ENCODE measurements at places on chromosomes 12 and 14. TPM values are rescaled to one million over a fixed set of nuclear protein-coding genes. Genes with fewer than 3 reads are reported as not detected.

CD163L1 gene
- total RNA-seq = not detected

SLC6A12 gene
- not detected for total RNA-seq

KLRC4 gene
- not detected for total RNA-seq

OLR1 gene
- not detected for total RNA-seq

DLGAP5 gene
- 117 TPM for total RNA-seq

CDKN1B gene
- total RNA-seq = 105 TPM

SLC41A2 gene
- 2.4 TPM for total RNA-seq

ZFP36L1 gene
- 82.2 TPM for total RNA-seq

PRKD1 gene
- total RNA-seq = not detected

FOXN4 gene
- total RNA-seq = not detected

CELA1 gene
- not detected for total RNA-seq

ETFRF1 gene
- total RNA-seq = 8.7 TPM

MDGA2 gene
- total RNA-seq = not detected

GALNT16 gene
- not detected for total RNA-seq

INHBC gene
- not detected for total RNA-seq

CTSG gene
- total RNA-seq = not detected

TMEM132D gene
- total RNA-seq = not detected

DPY19L2 gene
- 0.40 TPM for total RNA-seq

PRPF39 gene
- total RNA-seq = 38.6 TPM

MYF6 gene
- total RNA-seq = not detected

PLEKHD1 gene
- 0.15 TPM for total RNA-seq

LRP6 gene
- total RNA-seq = 1.4 TPM

TMTC1 gene
- total RNA-seq = not detected

PROX2 gene
- total RNA-seq = not detected

NIN gene
- 94.5 TPM for total RNA-seq

PPP4R4 gene
- total RNA-seq = 3.0 TPM

TXNRD1 gene
- total RNA-seq = 82.7 TPM

CLEC1B gene
- not detected for total RNA-seq

METTL25 gene
- total RNA-seq = 8.6 TPM

TAS2R9 gene
- not detected for total RNA-seq

CLMN gene
- 0.94 TPM for total RNA-seq
